ENCODE measurements at places on chromosomes 5 and 9.

- no peak for DNase-seq
These were observed 123.7 kb downstream of the C9orf50 start for GRCh38 chr9:129497005-129497812.

DNA sequence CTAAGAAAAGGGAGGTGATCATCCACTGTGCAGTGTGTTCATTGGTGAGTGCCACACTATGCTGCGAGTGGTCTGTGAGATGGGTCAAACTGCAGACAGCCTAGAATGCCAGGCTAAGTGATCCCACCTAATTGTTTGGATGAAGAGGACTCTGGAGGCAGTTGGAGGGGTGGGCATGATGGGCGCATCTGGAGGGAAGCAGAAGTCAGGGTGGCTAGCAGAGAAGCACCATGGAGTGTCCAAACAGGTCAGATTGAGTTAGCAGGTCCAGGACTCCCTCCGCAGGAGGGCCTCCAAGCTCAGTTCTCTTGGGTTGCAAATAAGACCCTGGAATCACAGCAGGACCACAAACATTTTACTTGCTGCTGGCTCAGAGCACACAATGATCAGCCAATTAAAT is 19.9 kb upstream of the ANGPTL2 start:
- no peak for DNase-seq

DNA sequence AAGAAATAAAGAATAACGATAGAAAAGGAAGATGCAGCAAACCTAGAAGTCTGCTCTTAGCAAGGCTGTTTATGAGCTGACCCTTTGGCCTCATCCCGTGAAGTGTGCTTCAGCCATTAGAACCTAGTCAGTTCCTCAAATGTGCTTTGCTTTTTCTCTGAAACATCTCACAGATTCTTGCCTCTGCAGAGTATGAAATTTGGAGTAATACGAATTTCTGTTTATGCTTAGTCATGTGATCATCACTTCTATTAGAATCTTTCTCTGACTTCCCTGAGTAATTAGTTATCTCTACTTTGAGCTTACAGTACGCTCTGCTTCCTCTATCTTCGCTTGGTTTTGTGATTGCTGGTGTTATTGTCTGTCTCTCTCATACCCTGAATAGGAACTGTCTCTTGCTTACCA is 11.3 kb downstream of the CYSTM1 start:
- no peak for DNase-seq

- no peak for DNase-seq
These were observed 33.6 kb downstream of the SNX30 start for GRCh38 chr9:112784020-112784785.

DNA sequence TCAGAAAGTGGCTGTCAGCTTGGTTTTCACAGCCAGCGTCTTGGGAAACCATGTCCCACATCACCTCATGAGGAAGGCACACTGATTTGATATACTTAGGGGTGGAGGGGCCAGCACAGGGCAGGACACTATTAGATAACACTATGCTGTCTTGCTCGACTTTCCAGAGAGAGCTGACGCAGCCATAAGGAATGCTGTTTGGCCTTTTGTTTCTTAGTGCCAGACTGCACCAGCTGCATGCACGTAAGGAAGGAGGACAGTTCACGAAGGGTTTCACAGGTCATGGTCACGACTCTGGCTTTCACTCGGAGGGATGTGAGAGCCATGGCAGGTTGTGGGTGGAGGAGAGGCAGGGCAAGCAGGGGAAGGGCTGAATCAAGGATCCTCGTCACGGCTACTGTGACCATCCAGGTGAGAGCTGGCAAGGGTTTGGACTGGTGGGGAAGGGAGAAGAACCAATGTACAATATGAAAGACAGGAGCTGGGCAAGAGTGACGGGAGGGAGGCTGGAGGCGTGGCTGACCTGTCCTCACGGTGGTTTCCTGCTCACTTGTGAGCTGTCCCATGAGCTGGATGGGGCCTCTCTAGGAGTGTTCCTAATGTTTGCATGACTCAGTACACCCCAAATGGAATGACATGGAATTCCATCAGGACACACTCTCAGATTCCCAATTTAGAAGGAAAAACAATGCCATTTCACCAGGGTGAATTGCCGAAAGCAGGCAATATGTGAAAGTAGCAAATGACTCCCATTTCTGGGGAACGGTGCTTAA is 61.7 kb downstream of the OTULIN start:
- DNase-seq: no peak

- no peak for DNase-seq
These were observed 8.8 kb upstream of the RIOK2 start for GRCh38 chr5:97191893-97192292.

DNA sequence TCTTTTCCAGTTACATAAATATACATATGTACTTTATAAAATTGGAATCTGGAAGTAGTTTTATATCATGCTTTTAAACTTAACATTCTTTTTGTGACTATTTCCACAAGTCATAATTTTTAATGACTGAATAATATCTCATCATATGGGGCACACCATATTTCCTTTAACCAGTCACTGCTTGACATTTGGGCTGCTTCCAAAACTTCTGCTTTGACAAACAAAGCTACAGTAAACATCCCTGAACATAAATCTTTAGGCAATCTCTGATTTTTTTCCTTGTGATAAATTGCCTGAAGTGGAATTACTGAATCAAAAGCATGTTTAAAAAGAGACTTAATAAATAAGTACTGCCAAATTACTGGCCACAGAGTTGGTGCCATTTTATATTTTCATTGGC is 178.0 kb downstream of the FSTL4 start:
- no peak for DNase-seq

DNA sequence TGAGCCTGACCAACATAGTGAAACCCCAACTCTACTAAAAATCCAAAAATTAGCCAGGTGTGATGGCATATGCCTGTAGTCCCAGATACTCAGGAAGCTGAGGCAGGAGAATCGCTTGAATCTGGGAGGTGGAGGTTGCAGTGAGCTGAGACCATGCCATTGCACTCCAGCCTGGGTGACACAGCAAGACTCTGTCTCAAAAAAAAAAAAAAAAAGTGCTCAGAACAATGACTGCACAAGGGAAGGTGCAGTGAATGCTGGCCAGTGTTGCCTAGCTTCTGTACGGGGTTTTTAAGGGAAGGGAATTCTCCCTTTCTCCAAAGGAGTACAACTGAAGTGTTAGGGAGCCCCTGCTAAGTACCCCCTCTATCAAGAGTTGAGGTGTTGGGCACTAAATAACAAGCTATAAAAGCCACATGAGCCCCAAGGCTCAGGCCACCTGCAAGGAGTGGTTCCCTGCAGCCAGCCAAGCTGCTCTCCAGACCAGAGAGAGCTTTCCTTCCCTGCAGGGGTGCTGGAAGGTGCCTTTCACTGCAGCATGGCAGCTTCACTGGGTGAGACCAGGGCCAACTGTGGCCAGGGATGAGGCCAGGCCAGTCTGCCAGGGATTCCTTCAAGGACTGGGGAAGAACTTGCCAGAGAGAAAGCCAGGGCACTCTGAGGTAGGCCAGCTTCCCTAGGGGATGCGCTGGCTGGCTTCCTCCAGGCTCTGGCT is 14.8 kb downstream of the GADD45G start:
- DNase-seq: no peak

DNA sequence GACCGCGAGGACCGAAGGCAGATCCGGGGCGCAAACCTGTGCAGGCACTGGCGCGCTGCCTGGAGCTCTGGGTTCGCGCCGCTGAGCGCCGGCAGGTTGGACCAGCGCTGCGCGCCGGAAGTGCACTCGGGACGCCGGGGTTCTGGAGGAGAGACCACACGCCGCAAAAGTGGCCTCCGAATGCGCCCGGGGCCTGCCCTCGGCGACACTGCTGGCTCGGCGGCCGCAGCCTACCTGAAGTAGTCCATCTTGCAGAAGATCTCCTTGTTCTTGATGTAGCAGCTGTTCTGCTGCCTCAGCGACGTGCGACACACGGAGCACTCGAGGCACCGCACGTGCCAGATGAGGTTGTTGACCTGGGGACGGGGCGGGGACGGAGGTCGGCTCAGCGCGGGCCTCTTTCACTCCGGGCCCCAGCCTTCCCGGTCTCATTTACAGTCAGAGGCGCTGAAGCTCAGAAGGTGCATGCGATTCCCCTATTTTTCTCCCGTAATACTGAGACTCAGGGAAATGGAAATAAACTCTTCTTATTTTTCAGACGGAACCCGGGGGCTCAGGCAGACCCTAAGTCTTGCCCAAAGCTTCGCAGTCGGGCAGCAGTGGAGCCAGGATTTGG is 2.5 kb downstream of the LHX6 start:
- no peak for DNase-seq

- peak; percentile 25 for DNase-seq
These were observed 256.5 kb upstream of the ZNF608 start for GRCh38 chr5:125002727-125003598.

DNA sequence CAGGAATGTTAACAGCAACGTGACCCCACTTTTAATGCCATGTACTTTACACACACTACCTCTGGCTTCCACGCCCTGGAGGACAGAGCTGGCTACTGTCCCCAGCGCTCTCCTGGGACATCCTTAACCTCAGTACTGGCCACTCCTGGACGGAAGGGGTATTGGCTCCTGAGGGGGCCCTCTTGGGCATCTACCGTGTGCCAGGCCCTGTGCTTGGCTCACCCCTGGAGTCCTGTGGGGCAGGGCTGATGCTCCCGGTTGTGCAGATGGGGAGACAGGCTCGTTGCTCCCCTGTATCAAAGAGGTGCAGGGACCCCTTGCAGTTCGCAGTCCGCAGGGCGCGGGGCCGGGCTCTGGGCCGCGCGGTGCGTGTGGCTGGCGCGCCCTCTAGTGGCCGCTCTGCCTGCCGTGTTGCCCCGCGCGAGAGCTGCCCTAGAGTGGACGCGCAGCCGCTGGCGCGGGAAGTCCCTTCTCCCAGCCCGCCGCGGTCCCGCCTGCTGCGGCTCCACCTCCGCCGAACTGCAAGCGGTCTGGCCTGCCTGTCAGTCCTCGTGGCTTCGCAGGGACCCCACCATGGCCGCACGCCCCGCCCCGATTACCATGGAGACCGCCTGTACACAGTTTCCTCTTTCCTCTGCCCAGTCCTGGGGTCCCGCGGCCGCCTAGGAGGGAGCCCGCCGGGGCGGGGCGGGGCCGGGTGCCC is at the start of gene WDR38:
Gene WDR38 (plus strand): TSS at position 632 of the 703 bp plus-strand sequence. CDS start 72 bp downstream, outside the sequence.
- peak; percentile 82 for DNase-seq

GRCh38 chr9:110036286-110036685 is 171.7 kb downstream of the C9orf152 start:
- no peak for DNase-seq

GRCh38 chr9:138112090-138112748 is 234.6 kb downstream of the CACNA1B start:
- no peak for DNase-seq

GRCh38 chr9:132007371-132008025 is 72.2 kb downstream of the MED27 start:
- no peak for DNase-seq

DNA sequence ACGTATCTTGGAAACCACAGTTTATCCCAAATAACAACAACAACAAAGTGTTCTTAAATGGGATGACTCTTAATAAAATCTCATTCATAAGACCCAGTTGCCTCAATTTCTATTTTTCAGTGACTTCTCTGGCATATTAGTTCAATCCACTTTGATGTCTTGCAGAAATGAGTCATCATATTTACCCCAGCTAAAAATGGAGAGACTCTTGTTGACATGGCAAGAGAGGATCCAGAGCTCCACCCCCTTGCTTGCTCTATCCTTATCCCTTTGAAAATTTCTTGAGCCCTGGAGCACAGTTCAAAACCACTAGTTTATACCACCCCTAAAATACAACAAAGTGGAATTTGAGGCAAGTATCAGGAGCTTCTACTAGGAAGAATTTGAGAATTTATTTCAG is 20.8 kb downstream of the VCAN start:
- no peak for DNase-seq

DNA sequence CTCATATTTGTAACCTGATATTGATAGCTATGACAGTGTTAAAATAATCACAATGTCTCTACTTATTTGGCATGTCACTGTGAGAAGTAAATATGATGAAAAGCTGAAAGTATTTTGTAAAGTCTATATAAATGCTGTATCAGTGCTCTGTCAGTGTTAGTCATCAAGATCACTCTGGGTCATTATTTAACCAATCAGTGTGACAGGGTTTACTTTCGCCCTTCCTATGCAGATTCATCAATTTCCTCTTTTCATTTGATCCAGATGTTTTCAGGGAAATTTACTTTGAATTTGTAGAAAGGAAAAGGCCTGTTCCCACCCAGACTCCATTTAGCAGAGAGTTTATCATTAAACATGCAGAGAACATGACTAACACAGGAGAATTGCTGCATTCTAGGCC is 9.9 kb upstream of the PCSK5 start:
- DNase-seq: no peak

- no peak for DNase-seq
These were observed 1.4 kb downstream of the RASGEF1C start for GRCh38 chr5:180207593-180207992.
